ENCODE measurements at places on chromosomes 4 and X.

DNA sequence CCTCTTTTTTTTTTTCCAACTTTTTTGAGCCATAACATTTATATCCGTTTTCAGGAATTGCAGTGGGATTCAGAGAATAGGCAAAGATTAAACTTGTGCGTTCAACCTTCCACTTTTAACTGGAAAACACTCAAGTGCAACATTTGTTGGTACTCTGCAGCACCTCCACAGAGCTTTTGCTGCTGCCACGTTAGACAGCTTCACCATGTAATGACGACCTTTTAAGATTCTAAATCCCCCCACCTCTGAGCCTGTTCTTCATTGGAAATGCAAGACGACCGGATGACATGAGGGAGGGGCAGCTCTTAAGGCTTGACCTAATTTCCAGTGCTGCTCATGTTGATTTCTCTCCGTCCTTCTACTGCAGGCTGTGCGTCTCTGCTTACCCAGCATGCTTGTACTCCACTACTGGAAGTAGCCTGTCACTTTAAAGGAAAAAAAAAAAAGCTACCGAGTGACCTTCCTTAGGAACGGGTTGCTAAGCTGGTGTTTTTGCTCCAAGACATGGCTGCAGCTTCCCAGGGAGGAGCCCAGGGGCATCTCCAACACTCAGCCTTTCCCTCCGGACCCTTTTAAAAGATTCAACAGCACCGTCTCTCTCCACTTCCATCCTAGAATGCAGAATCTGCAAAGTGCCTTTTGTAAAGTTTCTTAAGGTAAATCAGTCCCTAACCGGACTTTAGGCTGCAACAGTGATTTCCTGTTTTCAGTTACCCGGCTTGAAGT lies at the start of gene CC2D2A:
CC2D2A (plus strand) TSS at position 481 of the 726 bp plus-strand sequence. CDS start 6,051 bp downstream, outside the sequence.
- peak; percentile 58 for DNase-seq

DNA sequence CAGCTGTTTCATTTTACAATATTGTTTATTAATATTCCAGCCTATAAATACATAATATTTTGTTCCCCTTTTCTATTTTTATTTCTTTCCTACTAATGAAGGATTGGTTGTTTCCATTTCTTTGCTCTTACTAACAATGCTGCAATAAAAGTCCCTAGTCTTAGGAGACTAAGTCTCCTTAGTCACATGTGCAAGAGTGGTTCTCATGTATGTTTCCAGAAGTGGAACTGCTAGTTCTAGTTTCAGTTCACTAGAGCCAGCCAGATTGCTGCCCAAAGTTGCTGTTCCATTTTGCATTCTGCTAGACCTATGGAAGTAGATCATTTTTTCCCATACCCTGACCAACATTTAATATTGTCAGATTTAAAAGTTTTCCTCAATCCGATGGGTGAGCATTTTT lies 44.3 kb downstream of the CNGA1 start:
- no peak for DNase-seq

DNA sequence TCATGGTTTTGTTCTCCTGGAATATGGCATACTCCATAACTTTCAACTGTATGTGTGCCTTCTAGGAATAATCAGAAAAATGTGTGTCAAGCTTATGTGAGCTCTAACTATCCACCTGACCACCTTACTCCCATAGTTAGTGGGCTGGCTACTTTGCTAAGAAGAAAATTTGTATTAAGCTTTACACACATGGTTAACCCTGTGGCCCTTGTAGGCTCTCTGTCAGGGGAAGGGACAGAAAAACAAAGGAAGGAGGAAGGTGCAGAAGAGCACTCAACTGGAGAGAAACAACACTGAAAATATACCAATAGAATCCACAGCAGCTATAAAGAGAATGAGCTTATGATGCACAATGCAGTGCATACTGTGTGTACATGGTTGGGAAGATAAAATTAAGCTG lies 84.6 kb downstream of the PPP3CA start:
- DNase-seq: no peak

DNA sequence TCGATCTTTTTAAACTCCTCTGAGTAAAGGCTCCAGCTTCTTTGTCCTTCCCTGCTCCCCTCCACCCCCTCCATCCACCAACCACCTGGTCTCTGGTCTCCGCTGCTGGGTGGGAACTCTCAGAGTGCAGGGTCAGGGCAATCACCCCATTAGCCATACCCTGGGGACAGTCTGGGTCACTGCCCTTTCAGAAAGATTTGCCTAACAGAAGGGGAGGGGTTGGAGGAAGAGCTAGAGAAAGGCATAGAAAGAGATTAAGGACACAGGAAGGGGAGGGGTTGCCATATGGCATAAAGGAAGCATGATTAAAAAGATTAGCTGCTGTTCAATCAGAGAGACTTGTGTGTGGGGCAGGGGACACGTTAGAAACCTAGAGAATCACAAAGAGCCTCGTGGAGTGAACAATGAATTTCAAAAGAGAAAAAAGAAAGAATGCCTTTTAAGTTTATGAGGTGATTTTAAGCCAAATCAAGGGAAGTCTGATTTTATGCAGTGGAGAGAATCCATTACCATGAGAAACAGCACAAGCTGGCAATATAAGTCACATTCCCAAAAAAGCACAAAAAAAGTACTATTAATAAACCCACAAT lies 115.5 kb upstream of the ACSL4 start:
- DNase-seq: no peak

DNA sequence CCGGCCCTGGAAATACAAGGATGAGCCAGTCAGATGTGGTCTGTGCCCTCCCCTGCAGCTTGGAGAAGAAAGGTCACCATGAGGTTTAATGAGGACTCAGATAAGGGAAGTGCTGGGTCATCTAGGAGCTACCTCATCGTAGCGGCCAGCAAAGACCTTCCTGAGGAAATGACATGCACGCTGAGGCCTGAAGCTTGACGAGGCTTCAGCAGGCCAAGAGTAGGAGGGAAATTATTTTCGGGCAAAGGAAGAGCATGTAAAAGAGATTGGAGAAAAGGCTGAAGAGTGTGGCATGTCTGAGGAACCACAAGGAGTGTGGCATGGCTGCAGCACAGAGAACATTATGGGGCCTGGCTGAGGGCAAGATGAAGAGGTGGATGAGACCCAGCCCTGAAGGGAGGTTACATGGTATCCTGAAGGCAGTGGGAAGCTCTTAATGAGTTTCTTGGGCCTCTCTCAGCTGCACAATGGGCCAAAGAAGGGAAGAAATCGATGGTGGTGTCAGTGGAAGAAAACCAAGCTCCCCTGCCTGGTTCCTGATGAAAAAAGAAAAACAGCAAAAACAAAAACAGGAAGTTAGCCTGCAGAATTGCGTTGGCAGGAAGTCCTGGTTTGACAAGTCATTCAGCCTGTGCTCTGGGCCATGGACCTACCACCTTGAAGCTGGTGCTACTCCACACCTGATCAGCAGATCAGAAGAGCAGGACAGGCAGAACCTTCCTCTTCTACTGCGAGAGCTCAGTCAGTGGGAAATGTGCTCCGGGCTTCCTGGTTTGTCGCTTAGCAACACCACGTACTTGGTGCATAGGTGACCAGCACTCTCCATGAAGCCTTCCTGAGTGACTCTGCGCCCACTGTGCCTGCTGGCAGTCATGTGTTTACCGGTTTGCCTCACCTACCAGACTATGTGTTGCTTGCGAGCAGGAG lies 134.5 kb upstream of the KLF3 start:
- DNase-seq: no peak

GRCh38 chr4:140472156-140472555 lies 25.9 kb downstream of the MGAT4D start:
- no peak for DNase-seq

GRCh38 chr4:38891051-38891983 lies 23.7 kb downstream of the FAM114A1 start:
- no peak for DNase-seq

- DNase-seq: no peak
These were observed 42.6 kb upstream of the PARM1 start for GRCh38 chr4:74890341-74890740.

GRCh38 chrX:125758819-125759218 lies 407.3 kb downstream of the DCAF12L2 start:
- no peak for DNase-seq

- DNase-seq: no peak
These were observed 157.3 kb downstream of the PRDM5 start for GRCh38 chr4:120765260-120765680.

GRCh38 chrX:119516157-119516702 lies 48.0 kb downstream of the SLC25A5 start:
- DNase-seq: peak; percentile 55

DNA sequence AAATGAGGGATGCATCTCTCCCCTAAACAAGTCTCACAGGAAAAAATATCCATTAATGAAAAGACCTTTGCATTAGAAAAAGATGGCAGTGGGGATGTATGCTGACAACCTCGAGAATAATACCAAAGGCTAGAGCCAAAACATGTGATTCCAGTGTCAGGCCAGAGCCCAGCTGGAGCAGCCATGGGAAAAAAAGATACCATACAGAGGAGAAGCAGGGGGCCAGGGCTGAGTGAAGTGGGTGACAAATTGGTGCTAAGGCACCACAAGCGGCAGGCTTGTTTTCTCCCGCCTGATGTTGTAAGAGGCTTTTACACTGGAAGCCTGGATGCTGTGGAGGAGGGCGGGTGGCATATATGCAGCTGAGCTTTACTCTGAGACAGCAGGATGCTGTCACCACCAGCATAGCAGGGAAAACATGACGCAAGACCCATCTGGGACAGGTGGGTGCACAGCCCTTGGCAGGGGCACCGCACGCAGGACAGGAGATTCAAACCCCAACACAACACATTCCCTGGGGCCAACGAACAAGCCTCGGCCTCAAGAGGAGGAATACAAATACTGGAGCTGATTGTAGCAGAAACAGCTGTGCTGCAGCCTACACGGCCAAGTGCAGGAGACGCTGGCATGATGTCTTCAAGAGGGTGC lies 91.9 kb downstream of the TSPAN5 start:
- DNase-seq: no peak

Data from ACHN (cell line).